Ureter (tissue), 1 donor: ENCODE measurements at places on chromosomes 3 and 15. TPM values are rescaled to one million over a fixed set of nuclear protein-coding genes. Genes with fewer than 3 reads are reported as not detected.

DNA sequence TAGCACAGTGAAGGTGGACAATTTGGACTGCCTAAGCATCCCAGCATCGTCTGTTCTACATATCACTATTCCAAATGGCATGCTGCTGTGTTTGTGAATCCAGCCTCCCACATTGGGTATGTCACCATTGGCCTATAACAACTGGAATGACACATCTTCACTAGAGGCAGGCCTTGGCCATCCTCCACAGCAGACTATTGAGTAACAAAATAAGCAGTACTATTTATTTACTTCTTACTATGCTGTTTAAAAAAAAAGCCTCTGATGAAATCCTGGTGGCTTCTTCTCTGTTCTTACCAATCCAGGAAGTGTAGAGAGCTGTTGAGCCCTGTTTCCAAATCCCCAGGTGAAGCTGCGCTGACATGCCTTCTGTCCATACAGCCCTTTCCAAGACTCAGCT lies 30.6 kb upstream of the CERS3 start:
- peak; percentile 56 for DNase-seq

GRCh38 chr3:120640231-120640630 lies 41.8 kb downstream of the HGD start:
- no peak for DNase-seq

The HIGD2B gene
- not detected for total RNA-seq

DNA sequence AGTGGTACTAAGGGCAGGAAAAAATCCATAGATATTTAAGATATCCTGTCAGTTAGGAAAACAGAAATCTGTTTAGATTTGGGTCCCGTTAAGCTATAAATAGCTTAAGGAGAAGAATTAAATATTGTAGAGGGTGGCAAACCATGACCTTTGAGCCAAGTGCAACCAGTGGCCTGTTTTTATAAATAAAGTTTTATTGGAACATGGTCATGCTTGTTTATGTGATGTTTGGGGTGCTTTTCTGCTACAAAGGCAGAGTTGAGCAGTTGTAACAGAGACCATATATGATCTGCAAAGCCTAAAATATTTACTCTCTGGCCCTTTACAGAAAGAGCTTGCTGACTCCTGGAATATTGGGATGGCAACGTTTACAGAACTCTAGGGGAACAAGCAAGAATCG lies 66.3 kb downstream of the SQOR start:
- DNase-seq = no peak

- no peak for DNase-seq
These were observed 9.8 kb downstream of the RPL15 start for GRCh38 chr3:23926736-23927135.

DNA sequence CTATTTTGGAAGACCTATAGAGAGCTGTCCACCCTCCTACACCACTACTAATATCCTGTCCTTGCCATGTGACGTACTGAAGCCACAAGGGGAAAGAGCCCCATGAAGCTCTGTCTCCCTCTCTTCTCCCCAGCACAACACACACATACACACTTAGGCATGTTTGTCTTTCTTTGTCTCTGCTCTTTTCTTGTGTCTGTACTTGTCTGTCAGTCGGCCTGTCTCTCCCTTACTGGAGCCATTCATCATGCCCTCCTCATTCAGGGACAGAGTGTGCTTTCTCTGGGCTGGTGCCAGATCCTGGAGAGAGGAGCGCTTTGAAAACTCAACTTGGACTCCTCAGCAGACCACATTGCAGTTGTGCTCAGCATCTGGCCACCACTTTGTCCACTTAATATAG lies 47.6 kb downstream of the PSMD6 start:
- DNase-seq = no peak

The KCNAB1 gene
- 9.1 TPM for total RNA-seq

- DNase-seq = no peak
These were observed 516.9 kb upstream of the TBL1XR1 start for GRCh38 chr3:177713928-177714900.

DNA sequence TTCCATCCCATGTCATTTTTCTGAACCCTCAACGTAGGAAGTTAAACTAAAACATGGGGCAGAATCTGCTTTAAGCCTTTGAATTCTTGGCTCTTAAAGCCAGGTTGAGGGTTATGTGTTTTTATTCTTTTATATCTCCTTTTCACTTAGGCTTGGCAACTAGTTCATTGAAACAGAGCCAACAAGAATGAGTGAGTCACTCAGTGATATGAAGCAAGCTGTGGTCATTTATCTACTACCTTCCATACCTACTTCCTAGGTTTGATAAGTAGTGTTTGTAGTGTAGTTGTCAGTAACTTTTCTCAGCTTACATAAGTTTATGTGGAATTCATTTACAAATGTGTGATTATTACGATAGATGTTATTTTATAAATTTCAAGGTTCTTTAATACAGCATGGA lies 67.4 kb downstream of the SNRPN start:
- no peak for DNase-seq

The CCK gene
- not detected for total RNA-seq

GRCh38 chr3:187838016-187838540 lies 92.8 kb upstream of the BCL6 start:
- no peak for DNase-seq

- DNase-seq = no peak
These were observed 46.9 kb downstream of the ADCY5 start for GRCh38 chr3:123401836-123402530.

GRCh38 chr3:157499342-157499963 lies 3.8 kb downstream of the VEPH1 start:
- DNase-seq = peak; percentile 67

DNA sequence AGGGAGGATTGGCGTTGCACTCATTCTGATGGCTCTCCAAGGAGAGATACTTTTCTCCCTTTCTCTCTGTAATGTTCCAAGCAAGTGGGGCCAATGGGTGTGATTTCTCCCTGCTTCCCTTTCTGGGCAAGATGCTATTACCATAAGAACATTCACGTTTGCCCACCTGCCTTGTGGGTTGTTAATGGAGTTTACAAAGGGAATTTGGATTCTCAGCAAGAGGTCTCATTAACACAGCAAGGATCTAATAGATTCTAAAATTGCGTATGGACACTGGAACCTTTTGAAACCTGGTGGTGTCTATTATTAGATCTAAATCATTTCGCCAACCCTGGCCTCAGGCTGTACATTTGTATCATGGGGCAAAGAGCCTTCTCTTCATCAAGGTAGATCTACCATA lies 74.1 kb downstream of the SLCO3A1 start:
- no peak for DNase-seq

- no peak for DNase-seq
These were observed 397.1 kb upstream of the CFAP20DC start for GRCh38 chr3:59446775-59447465.

The ZNF501 gene
- total RNA-seq = 6.3 TPM

GRCh38 chr3:184685646-184686045 lies 26.2 kb downstream of the MAGEF1 start:
- DNase-seq = no peak

The PIGZ gene
- 16.3 TPM for total RNA-seq

DNA sequence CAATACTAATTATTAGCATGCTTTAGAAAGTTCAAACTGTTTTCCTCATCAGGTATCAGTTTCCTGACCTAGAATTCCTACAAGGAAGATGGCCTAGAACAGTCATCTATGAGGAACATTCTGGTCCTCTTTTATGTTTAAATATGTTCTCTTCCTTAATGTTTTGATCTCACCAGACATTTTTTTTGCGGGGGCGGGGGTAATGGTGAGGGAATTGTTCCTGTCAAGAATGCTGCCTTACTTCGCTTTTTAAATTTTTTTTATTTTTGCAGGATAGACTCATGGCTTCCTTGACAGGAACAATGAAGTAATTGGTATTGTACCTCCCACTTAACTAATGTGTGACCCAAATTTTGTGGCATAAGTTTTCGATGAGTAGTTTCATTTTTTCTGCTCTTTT lies 44.3 kb upstream of the NANOGP8 start:
- no peak for DNase-seq

GRCh38 chr3:156614642-156615511 lies 59.5 kb upstream of the TIPARP start:
- no peak for DNase-seq

- DNase-seq = no peak
These were observed 22.6 kb downstream of the RARRES1 start for GRCh38 chr3:158709666-158710083.

- DNase-seq = no peak
These were observed 197.5 kb upstream of the BCL6 start for GRCh38 chr3:187942658-187943241.
